ENCODE measurements at places on chromosomes 3 and 15. TPM values are rescaled to one million over a fixed set of nuclear protein-coding genes. Genes with fewer than 3 reads are reported as not detected.

GRCh38 chr15:21260966-21261395 is 179.3 kb downstream of the POTEB3 start:
- H3K27me3 ChIP-seq, result no peaks in the 10 kb centered on the region
- H3K27ac ChIP-seq, result no peak overlapping the region
- no peaks in the 10 kb centered on the region for H3K4me1 ChIP-seq
- DNase-seq, result no peak
- no peaks in the 10 kb centered on the region for H3K36me3 ChIP-seq

GRIP2 gene
- 1.2 TPM for total RNA-seq

ZNF80 gene
- not detected for total RNA-seq

DNA sequence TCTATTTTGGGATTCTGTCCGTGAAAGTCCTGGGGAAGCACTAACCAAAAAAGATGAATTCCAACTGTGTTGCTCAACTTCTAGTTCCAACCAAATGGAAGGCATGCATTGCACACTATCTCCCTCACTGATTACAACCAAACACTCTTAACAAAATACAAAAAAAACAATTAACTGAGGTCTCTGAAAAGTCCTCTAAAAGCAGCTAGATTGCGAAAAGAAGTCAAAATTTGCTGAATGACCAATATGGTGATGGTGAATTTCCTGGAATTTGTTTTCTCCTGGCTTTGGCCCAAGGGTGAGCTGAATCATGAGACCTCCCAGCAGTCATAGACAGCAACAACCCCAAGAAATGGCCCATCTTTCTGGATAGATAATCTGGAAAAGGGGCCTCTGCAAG is 28.3 kb downstream of the CYP19A1 start:
- no peak overlapping the region for H3K4me3 ChIP-seq
- DNase-seq, result peak; percentile 79
- no peaks in the 10 kb centered on the region for H3K36me3 ChIP-seq

SLC27A2 gene
- 6.6 TPM for total RNA-seq

CRBN gene
- total RNA-seq, result 132 TPM

FBN1 gene
- total RNA-seq, result 98.3 TPM

DNA sequence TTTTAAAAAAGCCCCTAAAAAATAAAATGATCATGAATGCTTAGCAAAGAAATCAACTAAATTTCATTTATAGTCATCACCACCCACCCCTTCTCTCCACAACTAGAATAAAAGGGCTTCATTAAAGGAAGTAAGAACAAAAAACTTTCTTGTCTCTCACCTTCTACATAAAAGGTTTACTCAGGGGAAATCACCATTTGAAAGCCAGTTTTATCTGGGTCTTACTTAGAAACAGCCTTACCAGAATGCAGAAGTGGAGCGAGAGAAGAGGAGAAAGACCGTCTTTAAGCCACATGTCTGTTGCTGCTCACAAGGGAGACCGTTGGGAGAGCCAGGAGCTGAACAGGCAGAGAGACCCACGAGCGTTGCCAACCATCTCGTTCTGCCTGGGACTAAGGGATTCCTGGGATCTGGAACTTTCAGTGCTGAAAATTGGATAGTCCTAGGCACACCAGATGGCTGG is 350.1 kb upstream of the PROK2 start:
- no peaks in the 10 kb centered on the region for H3K27me3 ChIP-seq
- no peak overlapping the region for H3K27ac ChIP-seq
- H3K4me1 ChIP-seq, result no peaks in the 10 kb centered on the region

GRCh38 chr15:67319961-67320360 is 65.4 kb downstream of the IQCH start:
- no peak for DNase-seq
- no peak overlapping the region for H3K27ac ChIP-seq
- H3K36me3 ChIP-seq, result no peaks in the 10 kb centered on the region
- H3K27me3 ChIP-seq, result no peaks in the 10 kb centered on the region
- no peaks in the 10 kb centered on the region for H3K4me1 ChIP-seq

GABRR3 gene
- not detected for total RNA-seq

DNA sequence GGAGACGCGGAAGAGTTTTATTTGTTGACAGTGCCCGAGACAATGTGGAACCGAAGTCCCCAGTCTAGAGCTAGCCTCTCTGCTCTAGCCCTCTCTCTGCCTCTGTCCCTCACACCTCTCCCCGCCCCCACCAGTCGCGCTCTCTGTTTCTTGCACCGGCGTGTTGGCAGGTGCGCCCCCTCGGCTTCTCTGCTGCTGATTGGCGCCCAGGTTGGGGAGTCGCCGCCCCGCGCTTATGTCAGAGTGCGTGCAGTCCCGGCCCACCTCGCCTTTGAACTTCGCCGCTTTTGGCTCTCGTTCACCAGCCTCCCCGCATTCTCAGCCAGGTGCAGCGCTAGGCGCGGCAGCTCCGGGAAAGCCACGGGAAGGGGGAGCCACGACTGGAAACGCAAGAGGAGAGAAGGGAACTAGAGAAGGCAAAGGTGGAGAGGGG is at the start of gene SOX14:
Gene SOX14 (plus strand): TSS at position 315 of the 433 bp plus-strand sequence. CDS start 470 bp downstream, outside the sequence.
- peaks cover 13% of the 10 kb centered on the region for H3K4me1 ChIP-seq
- DNase-seq, result peak; percentile 64
- no peak within 1 kb of the TSS for H3K4me3 ChIP-seq
- H3K27ac ChIP-seq, result no peak within 1 kb of the TSS
- H3K36me3 ChIP-seq, result no peaks in the 10 kb centered on the region
